ENCODE measurements at places on chromosomes 11 and 22.

GRCh38 chr11:68472778-68473177 is 12.2 kb downstream of the PPP6R3 start:
- no peak for DNase-seq

GRCh38 chr22:45435544-45436139 is 22.1 kb downstream of the RIBC2 start:
- peak; percentile 59 for DNase-seq

DNA sequence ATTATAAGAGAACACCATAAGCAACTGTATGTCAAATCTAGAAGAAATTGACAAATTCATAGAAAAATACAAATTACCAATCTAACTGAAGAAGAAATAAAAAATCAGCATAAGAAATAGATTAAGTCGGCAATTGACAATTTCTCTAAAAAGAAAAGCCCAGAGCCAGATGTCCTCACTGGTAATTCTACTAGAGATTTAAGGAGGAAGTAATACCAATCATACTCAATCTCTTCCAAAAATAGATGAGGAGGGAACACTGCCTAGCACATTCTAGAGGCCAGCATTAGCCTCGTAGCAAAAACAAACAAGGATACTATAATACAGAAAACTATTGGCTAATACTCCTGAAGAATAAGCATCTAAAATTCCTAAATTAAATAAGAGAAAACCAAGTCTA is 40.4 kb upstream of the IGLL5 start:
- DNase-seq = no peak

- DNase-seq = no peak
Measured at GRCh38 chr11:108221371-108221770, 1.1 kb downstream of the NPAT start.

GRCh38 chr11:43579171-43579918 is 101.2 kb upstream of the HSD17B12 start:
- DNase-seq = no peak

GRCh38 chr11:3622521-3622920 is 19.3 kb downstream of the ART5 start:
- no peak for DNase-seq

- DNase-seq = no peak
Measured at GRCh38 chr11:107157146-107157808, 139.0 kb upstream of the GUCY1A2 start.

DNA sequence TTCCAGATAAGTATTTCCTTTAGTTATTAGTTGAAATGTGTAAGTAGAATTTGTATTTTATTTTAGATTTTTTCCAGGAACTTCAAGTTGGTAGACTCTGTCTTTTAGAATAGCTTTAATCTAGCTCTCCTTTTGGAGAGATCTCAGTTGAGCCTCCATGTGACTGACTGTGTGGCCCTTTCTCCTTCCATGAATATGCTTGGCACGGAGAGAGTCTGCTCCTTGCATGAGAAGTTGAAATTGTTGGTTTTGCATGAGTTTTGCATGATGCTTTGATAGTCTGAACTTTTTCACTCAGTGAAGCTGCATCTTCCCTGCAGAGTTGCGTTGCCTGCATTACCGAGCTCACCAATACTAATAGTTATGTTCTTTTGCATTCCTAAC is 32.8 kb upstream of the CTTN start:
- no peak for DNase-seq

GRCh38 chr11:13685461-13686108 is 17.1 kb downstream of the FAR1 start:
- DNase-seq = no peak

- no peak for DNase-seq
Measured at GRCh38 chr22:43625242-43625641, 186.9 kb downstream of the EFCAB6 start.

DNA sequence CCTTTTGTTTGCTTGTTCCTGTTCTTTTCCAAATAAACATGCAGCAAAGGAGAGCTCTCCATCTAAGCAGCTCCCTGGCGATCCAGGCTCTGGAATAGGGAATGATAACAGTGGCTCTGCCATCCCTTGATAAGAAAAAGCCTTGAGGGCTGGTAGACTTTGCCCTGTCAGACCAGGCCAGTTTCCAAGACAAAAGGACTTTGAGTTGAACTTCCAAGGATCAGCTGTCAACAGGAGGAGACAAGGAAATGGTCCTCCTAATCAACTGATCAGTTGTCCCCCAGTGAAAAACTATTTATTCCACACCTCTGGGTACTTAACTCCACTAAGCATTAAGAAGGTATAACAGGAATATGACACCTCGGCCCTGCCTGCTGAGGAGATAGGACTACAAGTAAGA is 127.8 kb downstream of the PARVA start:
- no peak for DNase-seq

- no peak for DNase-seq
Measured at GRCh38 chr11:128628686-128629085, 41.3 kb upstream of the ETS1 start.

DNA sequence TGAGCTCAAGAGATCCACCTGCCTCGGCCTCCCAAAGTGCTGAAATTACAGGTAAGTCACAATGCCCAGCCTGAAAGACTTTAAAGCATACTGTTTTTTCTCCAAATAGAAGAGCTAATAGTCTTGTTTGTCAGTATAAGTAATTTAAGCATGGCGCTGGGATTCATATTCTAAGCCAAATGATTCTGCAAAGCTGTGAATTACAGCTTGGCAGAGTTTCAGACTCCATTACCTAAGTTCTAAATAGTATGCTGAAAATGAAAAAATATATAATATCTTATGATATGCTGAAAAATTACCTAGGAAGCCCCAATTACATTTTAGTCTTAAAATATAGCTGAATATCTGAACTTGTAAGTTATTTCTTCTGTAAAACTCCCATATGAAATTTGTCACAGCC is 39.3 kb downstream of the MRE11 start:
- no peak for DNase-seq

GRCh38 chr11:112200252-112200651 is 24.9 kb downstream of the BCO2 start:
- no peak for DNase-seq

- no peak for DNase-seq
Measured at GRCh38 chr11:27514076-27514475, 7.5 kb upstream of the LIN7C start.

DNA sequence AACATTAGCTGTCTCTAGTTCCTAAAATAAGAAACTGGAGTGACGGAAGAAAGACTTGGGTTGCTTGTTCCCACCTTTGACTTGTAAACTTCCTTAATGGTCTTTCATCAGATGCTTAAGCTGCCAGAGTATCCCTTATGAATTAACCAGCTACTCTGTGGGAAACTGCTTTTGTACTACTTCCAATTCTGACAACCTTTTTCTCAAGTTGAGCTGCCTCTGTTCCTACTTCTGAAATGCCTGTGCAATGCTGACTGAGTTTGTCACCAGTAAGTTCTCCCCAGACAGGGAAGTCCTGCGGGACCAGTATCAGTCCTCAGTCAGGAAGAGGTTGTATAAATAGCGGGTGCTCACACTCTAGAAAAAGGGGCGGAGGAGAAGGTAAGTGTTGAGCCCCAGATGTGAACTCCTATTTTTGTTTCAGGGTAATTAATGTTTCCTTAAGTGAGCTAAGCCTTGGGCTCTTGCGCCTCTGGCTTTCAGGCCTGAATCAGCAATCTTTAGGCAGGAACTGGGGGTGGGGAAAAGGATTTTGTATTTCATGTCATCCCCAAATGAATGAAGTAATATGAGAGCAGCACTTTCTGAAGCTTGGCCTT is 67.2 kb downstream of the CECR2 start:
- DNase-seq = no peak

DNA sequence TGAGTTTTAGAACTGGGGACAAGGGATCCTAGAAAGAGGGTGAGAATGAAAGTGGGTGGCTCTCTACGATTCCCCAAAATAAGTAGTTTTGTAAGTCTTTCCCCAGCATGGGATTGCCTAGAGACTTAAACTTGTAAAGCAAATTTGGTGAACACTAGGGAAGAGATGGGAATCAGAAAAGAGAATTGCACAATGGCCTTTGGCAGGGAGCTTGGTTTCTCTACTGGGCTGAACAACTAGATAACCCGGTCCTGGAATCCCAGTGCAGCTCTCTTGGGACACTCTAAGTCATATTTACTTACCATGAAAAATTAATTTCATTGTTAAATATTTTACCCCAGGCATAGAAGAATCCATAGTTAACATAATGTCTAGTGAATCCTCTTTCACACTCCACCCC is 16.5 kb upstream of the USP18 start:
- DNase-seq = no peak

- no peak for DNase-seq
Measured at GRCh38 chr11:115290893-115291292, 213.3 kb downstream of the CADM1 start.

GRCh38 chr11:100759106-100759505 is 72.0 kb downstream of the ARHGAP42 start:
- no peak for DNase-seq

DNA sequence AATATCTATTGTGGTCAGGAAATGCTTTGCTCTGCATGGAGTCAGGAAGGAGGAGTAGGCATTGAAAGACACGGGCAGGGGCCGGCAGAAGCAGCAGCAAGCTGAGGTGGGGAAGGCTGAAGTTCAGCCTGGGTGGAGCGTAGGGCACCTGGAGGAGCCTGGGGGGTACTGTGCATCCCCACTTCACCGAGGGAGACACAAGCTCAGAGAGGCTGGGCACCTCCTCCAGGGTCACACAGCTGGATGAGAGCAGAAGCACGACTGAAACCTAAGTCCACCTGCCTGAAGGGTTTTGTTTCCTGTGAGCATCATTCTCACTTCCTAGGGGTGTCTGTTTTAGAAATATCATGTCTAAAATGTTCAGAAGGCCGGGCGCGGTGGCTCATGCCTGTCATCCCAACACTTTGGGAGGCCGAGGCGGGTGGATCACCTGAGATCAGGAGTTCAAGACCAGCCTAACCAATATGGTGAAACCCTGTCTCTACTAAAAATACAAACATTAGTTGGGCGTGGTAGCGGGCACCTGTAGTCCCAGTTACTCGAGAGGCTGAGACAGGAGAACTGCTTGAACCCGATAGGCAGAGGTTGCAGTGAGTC is 138.3 kb downstream of the MPPED1 start:
- no peak for DNase-seq

DNA sequence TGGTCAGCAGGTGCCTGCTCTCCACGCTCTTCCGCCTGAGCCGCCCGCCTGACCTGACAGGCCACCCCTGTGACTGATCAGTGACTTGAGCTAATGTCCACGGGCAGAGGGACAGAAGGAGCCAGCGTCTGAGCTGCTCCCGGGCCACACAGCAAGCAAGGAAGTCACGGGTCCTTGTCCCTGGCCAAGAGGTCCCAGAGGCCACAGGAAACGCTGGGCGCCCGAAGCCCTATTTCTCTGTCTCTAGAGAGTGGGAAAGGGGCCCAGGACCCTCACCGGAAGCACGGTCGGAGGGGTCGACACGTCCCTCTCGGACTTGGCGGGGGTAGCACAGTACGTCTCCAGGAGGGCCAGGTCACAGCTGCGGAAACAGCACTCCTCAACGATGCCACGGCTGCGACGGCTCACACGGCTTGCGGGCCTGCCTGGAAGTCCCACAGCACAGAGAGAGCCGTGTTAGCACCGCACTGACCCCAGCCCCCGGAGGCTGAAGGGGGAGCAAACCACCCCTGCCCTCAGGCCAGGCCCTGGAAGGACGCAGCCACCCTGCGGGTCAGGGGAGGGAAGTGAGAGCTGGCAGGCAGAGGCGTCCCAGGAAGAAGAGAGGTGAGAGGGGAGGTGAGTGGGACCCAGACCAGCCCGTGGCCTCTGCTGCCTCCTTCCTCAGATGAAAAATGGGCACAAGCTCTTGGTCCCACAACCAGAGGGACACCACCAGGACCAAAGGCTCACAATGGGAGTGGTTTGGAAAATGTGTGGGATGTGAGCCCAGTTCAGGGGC is 5.8 kb downstream of the IGF2 start:
- no peak for DNase-seq

DNA sequence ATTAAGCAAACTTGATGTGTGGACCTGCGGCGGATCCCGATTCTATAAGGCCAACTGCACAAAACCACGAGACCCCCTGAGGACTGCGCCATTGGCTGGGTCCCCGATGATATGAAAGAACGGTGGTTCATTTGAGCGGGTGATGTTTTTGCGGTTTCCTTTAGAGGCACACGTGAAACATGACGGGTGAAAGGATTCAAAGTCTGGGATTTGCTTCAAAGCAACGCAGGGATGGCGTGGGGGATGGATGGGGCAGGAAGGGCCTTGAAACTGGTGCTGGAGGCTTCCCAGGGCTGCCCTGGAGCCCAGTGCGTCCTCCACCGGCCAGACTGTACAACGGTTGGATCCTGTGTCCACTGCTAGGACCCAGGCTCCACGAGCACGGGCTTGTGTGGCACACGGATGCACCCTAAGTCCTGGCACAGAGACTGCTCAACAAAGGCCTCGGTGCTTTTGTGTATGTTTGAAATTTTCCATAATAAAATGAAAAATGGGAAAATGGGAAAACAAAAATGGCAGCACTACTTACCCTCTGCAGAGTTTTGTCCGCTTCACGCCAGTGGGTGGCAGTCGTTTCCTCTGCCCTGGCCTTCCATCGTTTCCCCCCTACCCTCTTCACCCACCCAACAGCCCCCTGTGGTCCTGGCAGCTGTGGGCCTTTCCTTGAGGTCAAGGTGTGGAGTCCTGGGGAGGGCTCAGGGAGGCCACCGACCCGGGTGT is 3.6 kb downstream of the ASCL2 start:
- no peak for DNase-seq

DNA sequence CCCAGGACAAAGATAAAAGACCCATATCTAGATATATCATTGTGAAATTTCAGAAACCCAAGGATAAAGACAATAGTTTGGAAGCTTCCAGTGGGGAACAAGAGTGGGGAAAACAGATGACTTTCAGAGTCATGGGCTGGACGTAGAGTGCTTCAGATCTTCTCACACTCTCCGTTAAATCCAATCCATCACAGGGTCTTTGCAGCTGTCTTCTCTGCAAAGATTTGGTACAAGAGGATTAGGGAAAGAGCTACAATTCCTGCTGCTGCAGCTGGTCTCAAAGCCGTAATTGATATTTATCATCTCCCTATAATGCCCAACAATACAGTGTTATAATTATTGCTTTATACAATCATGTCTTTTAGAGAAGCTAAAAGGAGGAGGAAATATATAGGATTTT is 63.4 kb upstream of the CLPB start:
- DNase-seq = no peak

GRCh38 chr11:40403321-40403720 is 1056.1 kb downstream of the LRRC4C start:
- no peak for DNase-seq

DNA sequence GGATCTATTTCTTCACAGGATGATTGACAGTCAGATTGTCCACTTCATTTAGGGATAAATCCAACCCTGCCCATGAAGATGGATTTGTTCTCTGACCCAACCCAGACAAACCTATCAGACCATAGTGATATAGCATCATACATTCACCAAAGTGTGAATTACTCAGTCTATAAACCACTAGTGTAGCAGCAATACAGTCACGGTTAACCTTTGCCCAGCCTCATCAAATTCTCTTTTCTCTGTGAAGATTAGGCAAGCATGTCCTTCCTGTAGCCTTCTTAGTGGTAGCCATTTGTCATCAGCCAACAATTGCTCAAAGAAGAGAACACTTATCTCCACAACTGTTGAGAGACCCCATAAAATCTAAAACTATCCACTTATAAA is 14.4 kb upstream of the BIRC2 start:
- no peak for DNase-seq

- no peak for DNase-seq
Measured at GRCh38 chr11:33542921-33543320, 157.7 kb downstream of the C11orf91 start.

GRCh38 chr11:19379465-19379864 is 138.7 kb upstream of the E2F8 start:
- no peak for DNase-seq

GRCh38 chr22:37176464-37177061 is 11.5 kb downstream of the C1QTNF6 start:
- DNase-seq = no peak
